Immature natural killer cell (primary cell): ENCODE measurements at places on chromosomes 5 and 9. TPM values are rescaled to one million over a fixed set of nuclear protein-coding genes. Genes with fewer than 3 reads are reported as not detected.

Gene STPG3
- polyA plus RNA-seq: not detected

Gene PCDHAC2
- not detected for polyA plus RNA-seq

Gene RNF180
- not detected for polyA plus RNA-seq

Gene PCDHGB2
- polyA plus RNA-seq: not detected

Gene ABL1
- 5.0 TPM for polyA plus RNA-seq

Gene IFNA10
- polyA plus RNA-seq: not detected

- DNase-seq: no peak
- H3K4me3 ChIP-seq: no peak overlapping the region
- no peak overlapping the region for H3K27ac ChIP-seq
Measured at GRCh38 chr5:142020122-142020659, 7.4 kb upstream of the GNPDA1 start.

GRCh38 chr5:150457121-150457520 is 7.6 kb upstream of the RPS14 start:
- H3K4me1 ChIP-seq: peaks cover 12% of the 10 kb centered on the region
- no peaks in the 10 kb centered on the region for H3K36me3 ChIP-seq
- DNase-seq: no peak
- H3K27ac ChIP-seq: no peak overlapping the region

DNA sequence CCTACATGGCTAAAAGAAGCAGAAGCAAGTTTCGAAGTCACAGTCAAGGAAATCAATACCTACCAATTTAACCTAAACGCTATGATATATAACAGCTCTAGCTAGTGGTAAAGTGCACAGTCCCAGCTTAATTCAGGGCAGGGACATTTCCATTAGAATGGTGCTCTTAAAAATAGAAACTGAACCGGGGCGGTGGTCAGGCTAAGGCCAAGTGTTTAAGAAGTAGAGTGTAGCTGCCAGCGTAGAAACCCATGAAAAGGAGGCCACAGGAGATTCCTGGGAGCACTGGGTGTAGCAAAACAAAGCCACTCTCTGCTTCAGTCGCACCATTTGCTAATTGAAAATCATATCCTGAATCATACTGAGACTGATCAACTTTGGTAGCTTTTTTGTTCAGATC is 28.8 kb downstream of the PPIC start:
- H3K27me3 ChIP-seq: no peaks in the 10 kb centered on the region
- H3K36me3 ChIP-seq: peaks cover 13% of the 10 kb centered on the region
- no peak overlapping the region for H3K27ac ChIP-seq
- no peak for DNase-seq
- H3K4me1 ChIP-seq: no peaks in the 10 kb centered on the region
- H3K4me3 ChIP-seq: no peak overlapping the region

- H3K4me3 ChIP-seq: no peak overlapping the region
- H3K27me3 ChIP-seq: no peaks in the 10 kb centered on the region
- H3K36me3 ChIP-seq: no peaks in the 10 kb centered on the region
- no peak overlapping the region for H3K27ac ChIP-seq
Measured at GRCh38 chr5:109700516-109701153, 10.9 kb downstream of the MAN2A1 start.

GRCh38 chr5:95641741-95642220 is 4.8 kb upstream of the RFESD start:
- peak overlapping the region; percentile 31 for H3K27ac ChIP-seq
- H3K36me3 ChIP-seq: no peaks in the 10 kb centered on the region
- peaks cover 12% of the 10 kb centered on the region for H3K27me3 ChIP-seq
- no peak for DNase-seq
- H3K4me1 ChIP-seq: peaks cover 12% of the 10 kb centered on the region

GRCh38 chr9:124869986-124870560 is 8.1 kb downstream of the ARPC5L start:
- peak overlapping the region; percentile 98 for H3K27ac ChIP-seq
- H3K27me3 ChIP-seq: peaks cover 21% of the 10 kb centered on the region
- H3K4me3 ChIP-seq: peak overlapping the region; percentile 93
- H3K4me1 ChIP-seq: peaks cover 67% of the 10 kb centered on the region

- H3K4me1 ChIP-seq: no peaks in the 10 kb centered on the region
- peaks cover 2% of the 10 kb centered on the region for H3K27me3 ChIP-seq
- H3K36me3 ChIP-seq: no peaks in the 10 kb centered on the region
- DNase-seq: no peak
- no peak overlapping the region for H3K4me3 ChIP-seq
Measured at GRCh38 chr5:92969191-92969780, 611.7 kb downstream of the NR2F1-AS1 start.

- H3K4me3 ChIP-seq: no peak overlapping the region
- no peak for DNase-seq
- H3K4me1 ChIP-seq: peaks cover 5% of the 10 kb centered on the region
- H3K27ac ChIP-seq: no peak overlapping the region
- peaks cover 16% of the 10 kb centered on the region for H3K27me3 ChIP-seq
Measured at GRCh38 chr5:10330511-10331230, 22.8 kb upstream of the MARCHF6 start.

DNA sequence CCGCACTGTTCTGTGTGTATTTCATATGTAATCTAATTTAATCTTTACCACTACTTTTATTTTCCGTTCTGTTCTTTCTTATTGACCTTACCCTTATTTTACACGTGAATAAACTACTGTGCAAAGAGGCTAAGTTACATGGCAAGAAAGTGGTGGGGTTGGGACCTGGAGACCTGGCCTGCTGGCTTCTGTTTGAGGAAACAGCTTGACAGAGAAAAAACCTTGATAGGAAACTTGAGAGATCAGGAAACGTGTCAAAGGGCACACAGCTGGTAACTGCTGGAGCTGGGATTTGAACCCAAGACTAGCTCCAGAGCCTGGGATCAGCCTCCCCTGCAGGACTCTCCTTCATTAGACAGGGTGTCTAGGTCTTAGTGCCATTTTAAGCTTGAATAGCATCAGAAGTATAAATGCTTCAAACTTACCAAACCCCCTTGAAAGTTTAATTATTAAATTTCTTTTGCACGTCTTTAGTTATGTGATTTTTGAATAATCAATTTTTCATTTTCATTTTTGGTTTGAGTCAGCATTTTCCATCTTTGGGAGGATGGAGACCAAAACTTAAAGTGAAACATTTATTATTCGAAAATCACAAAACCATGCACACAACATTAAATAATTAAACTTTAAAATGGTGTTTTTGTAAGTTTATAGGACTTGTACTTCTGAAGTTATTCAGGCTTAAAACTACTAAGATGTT is 129.5 kb downstream of the RGS3 start:
- DNase-seq: no peak
- peaks cover 52% of the 10 kb centered on the region for H3K4me1 ChIP-seq
- H3K4me3 ChIP-seq: no peak overlapping the region
- peaks cover 2% of the 10 kb centered on the region for H3K27me3 ChIP-seq
- peak overlapping the region; percentile 77 for H3K27ac ChIP-seq
